ENCODE measurements at places on chromosomes 11 and 22.

DNA sequence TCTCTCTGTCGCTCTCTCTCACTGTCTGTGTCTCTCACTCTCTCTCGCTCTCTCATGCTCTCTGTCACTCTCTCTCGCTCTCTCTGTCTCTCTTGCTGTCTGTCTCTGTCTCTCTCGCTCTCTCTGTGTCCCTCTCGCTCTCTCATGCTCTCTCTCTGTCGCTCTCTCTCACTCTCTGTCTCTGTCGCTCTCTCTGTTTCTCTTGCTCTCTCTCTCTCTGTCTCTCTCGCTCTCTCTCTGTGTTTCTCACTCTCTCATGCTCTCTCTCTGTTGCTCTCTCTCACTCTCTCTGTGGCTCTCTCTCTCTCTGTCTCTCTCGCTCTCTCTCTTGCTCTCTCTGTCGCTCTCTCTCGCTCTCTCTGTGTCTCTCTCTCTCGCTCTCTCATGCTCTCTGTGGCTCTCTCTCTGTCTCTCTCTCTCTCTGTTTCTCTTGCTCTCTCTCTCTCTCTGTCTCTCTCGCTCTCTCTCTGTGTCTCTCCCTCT is 33.2 kb upstream of the BRSK2 start:
- no peak for DNase-seq

DNA sequence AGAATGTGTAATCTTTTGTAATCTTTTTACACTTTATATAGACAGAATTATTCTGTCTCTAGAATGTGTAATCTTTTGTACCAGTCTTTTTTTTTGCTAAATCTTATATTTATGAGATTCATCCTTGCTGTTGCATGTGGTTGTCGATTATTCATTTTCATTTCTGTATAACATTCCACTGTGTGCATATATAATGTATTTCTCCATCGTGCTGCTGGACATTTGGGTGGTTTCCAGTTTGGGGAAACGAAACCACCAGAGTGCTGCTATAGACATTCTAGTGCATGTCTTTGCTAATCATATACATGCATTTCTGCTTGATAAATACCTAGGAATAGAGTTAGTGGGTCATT is 146.5 kb downstream of the GRIK4 start:
- DNase-seq: no peak

GRCh38 chr22:38951734-38952133 is 5.7 kb upstream of the APOBEC3A start:
- DNase-seq: no peak

DNA sequence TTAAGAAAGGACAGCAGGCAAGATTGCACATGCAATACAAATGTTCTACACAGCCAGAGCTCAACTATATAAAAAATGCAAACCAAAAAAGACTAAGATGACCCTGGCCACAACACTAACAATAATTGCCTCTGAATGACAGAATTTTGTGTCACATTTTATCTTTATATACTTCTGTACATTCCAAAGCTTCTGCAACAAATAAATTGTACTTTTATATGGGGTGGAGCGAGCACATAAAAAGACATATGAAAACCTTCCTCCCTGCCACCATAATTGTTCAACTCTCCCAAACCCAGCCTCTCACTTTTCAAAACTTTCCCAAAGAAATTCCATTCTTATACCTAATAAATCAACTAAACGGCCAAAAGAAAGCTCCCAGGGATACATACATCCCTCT is 10.7 kb downstream of the BUD13 start:
- DNase-seq: no peak

DNA sequence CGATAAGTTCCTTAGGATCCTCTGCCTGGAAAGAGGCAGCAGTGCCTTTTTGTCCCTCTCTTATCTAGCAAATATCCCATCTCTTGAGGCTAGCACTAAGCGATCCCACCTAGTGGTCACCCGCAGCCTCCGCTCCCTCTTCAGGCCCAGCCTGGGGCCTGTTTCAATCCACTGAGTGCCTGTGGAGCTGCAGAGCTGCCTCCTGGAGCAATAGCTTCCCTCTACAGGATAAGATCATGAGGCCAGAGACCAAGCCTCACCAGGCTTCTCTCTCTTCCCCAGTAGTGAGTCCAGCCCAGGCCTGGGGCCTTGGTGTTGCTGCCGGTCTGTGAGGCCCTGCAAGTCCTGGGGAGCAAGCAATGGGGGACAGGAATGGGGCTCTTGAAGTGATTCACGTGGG is 65.8 kb downstream of the SLC22A12 start:
- no peak for DNase-seq

GRCh38 chr22:28137036-28137435 is 218.0 kb upstream of the PITPNB start:
- no peak for DNase-seq

GRCh38 chr11:110074499-110074898 is 18.7 kb upstream of the ZC3H12C start:
- DNase-seq: no peak
